T1000 (cell line): ENCODE measurements at places on chromosomes 3 and 15.
A peak's percentile ranks its signal among the peaks of the same experiment; 100 is the strongest.

- no peak for DNase-seq
Measured at GRCh38 chr3:146969356-146969755, 364.2 kb upstream of the PLSCR5 start.

GRCh38 chr3:16143861-16144447 is 30.5 kb upstream of the GALNT15 start:
- DNase-seq = peak; percentile 32

GRCh38 chr3:171784937-171785336 is 25.3 kb downstream of the PLD1 start:
- DNase-seq = no peak

DNA sequence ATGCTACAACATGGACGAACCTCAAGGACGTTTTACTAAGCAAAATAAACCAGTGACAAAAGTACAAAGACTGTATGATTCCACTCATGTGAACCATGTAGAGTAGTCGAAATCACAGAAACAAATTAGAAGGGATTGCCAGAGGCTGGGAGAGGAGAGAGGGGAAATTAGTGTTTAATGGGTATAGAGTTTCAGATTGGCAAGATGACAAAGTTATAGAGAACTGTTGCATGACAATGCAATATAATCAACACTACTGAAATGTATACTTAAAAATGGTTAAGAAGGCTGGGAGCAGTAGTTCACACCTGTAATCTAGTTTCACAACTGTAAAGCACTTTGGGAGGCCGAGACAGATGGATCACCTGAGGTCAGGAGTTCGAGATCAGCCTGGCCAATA is 36.9 kb downstream of the PLS1 start:
- no peak for DNase-seq

- no peak for DNase-seq
Measured at GRCh38 chr3:112744825-112745566, 101.7 kb downstream of the CD200R1L start.

DNA sequence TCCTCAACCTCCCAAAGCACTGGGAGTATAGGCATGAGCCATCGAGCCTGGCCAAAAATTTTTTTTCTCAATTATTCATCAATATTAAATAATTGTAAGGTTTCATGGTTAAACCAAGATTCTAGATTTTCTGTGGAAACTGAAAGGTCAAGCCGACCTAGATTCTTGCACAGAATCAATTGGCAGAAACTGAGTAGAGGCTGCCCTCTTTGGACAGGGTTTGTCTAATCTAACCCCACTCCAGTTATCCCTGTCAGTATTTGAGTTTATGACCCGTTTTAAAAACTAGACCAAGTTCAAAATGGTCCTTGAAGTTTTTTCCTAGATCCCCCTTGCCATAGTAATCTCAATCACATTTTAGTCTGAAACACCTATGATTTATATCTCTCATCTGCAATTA is 8.6 kb upstream of the ADAM10 start:
- no peak for DNase-seq

DNA sequence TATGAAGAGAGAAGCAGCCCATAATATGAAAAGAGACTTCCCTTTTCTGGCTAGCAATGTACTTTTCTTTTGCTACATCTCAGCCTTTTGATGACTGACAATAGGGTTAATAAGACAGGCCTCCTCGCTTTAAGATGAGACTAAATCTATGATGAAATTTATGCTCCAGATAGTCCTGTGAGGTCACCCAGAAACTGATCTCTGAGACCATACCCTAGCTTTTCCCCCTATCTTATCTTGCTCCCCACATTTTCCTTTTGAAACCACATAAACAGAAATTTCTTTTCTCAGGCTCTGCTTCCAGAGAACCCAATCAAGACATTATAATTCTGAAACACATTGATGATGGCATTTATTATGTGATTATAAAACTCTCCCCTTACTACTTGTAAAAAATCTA is 168.8 kb upstream of the CADM2 start:
- no peak for DNase-seq

GRCh38 chr15:93835344-93835743 is 396.0 kb upstream of the MCTP2 start:
- DNase-seq = no peak

GRCh38 chr3:28278918-28279317 is 37.5 kb downstream of the CMC1 start:
- no peak for DNase-seq

GRCh38 chr15:66789029-66790025 is 87.3 kb downstream of the SMAD6 start:
- no peak for DNase-seq

- DNase-seq = no peak
Measured at GRCh38 chr3:71443332-71443731, 140.2 kb downstream of the FOXP1 start.

DNA sequence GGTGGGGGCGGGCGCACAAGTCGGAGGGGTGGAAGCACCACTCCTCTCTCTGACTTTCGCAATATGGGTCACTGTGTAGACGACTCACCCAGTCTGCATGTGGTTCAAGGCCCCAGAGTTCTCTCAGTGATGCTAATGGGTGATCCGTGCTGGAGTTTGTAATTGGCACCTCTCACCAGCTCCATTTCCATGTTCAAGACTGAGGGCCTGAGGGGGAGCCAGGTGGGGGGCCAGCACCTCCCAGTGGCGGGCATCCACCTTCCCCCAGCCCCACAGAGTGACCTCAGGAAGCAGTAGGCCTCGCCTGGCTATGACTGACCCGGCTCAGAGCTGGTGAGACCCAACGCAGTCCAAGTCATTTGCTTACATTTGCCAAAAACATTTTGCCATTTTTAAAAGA is 230.0 kb upstream of the ST8SIA2 start:
- no peak for DNase-seq

DNA sequence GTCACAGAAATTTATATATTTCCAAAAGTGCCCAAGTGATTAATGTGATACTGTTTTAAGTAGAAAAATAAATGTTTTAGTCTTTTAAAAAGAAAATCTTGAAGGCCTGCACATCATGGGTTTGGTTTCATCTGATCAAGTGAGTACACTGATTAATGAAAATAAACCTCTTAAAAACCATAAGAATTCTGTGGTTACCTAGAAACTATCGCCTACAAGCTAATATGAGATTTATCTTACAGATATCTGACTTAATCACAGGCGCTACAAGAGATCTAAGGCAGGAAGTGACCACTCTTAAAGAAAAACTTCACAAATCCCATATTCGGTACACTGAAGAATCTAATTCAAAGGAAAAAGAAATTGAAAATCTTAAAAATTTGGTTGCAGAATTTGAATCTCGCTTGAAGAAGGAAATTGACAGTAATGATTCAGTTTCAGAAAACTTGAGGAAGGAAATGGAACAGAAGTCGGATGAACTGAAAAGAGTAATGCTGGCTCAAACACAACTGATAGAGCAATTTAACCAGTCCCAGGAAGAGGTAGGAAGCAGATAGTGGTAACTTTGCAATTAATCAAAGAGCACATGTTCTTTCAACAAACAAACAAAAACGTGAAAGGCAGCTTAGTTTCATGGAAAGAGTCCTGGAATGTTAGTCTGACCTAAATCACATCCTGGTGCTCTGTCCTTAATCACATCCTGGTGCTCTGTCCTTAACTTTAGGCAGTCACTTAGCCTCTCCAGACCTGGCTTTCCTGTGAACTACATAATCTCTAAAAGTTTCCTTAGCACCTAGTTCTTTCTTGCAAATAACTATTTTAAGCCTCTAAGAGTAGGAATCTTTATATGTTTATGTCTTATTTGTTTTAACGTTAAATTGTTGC is 131.8 kb downstream of the CCNL1 start:
- no peak for DNase-seq

- DNase-seq = no peak
Measured at GRCh38 chr3:186986816-186987215, 56.5 kb downstream of the ST6GAL1 start.

GRCh38 chr3:144361002-144361401 is 389.4 kb downstream of the DIPK2A start:
- DNase-seq = no peak
